ENCODE measurements at places on chromosomes 4 and X.

GRCh38 chr4:1192493-1193205 lies 20.3 kb upstream of the SPON2 start:
- DNase-seq = no peak

DNA sequence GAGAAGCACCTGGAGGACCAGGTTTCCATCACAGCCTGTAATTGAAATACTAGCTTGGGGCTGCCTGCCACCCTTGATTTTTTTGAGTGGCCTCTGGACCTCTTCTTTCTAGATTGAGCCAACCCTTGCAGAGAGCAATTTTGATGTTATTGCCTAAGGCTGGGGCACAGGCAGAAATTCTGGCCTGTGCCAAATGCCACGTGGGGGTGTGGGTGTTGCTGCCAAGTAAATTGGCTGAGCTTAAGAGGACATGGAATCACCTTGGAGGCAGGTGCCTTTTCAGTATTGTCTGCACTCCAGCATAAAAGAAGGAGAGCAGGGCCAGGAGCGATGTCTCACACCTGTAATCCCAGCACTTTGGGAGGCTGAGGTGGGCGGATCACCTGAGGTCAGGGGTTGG lies 286.1 kb upstream of the PRPS2 start:
- DNase-seq = no peak

GRCh38 chrX:122091571-122091970 lies 1044.2 kb downstream of the GLUD2 start:
- no peak for DNase-seq

DNA sequence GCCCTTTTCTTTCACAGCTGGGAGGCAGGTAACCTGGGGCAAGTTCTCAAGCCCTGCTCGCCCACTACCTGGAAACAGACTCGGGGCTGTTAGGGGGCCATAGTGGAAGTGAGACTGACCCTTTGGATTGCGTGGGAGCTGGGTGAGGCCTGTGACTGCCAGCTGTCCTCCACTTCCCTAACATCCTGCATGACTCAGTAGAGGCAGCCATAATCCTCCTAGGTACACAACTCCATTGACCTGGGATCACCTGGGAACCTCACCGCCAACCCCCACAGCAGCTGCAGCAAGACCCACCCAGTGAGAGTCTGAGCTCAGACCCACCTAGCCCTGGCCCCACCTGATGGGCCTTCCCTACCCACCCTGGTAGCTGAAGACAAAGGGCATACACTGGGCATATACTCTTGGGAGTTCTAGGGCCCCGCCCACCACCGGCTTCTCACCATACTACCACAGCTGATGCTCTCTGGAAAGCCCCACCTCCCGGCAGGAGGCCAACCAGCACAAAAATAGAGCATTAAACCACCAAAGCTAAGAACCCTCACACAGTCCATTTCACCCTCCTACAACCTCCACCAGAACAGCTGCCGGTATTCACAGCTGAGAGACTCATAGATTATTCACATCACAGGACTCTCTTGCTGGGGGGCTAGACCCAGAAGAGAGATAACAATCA lies 61.1 kb upstream of the DCTD start:
- no peak for DNase-seq

GRCh38 chrX:4268676-4269075 lies 555.2 kb upstream of the PRKX start:
- DNase-seq = no peak

DNA sequence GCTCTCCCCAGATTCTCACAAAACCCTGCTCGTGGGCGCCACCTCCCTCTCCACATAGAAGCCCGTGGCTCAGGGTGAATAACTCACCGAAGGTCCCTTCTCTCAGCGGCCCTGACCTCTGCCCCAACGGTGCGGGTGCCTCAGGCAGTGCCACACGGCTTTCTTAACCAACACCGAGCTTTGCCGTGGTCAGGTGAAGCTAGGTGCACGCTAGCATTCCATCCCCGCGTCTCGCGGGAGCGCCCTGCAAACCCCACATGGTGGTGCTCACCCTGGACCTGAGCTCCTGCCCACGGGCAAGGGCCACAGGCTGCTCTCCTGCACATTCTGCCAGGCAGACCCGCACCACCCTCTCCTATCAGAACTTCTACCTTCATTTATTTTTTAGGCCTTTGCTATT lies 18.4 kb downstream of the LRPAP1 start:
- no peak for DNase-seq

DNA sequence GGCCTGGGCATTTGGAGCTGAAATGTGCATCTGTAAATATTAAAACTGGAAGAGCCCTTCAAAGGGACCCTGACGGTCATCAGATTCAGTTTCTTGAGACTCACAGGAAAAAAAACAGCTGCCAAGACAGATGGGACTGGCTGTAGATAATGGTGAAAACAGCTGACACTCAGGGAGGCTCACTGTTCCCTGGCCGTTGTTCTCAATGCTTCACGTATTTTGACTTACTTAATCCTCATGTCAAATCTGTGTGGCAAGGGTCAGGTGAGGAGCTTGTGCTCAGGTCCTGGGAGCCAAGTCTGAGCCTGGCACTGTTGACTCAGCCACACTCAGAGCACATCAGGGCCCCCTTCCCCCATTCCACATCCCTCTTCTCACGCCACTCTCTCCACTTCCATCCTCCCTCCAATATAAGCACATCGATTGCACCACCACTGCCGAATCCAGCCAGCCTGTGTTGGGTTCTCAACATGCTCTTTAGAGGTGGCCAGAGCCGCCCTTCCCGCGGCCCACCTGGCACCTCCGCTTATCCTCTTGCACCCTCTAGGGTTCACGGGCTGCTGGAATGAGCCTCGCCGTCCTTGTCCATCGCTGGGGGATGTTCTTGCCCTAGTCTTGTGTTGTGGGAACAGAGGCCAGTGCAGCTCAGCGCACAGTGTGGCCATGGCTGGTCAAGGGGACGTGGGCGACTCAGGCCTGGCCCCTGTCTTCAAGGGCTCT lies 40.1 kb downstream of the EVC start:
- no peak for DNase-seq

DNA sequence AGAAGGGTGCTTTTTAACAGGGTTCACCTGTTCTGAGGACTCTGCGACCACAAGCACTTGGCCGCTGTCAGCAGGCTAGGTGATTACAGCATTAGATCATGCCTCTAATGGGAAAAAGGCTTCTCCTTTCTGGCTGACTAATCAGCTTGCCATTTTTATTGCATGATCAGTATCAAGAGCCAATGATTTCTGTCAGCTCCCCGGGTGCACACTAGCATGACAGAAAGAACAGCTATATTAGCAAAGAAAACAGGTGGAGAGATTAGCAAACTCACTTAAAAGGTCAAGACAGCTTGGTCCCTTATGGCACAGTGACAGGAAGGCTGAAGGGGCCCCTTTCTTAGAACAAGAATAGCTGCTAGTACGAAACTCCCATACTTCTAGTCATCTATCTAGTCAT lies 170.0 kb downstream of the SMIM20 start:
- no peak for DNase-seq

DNA sequence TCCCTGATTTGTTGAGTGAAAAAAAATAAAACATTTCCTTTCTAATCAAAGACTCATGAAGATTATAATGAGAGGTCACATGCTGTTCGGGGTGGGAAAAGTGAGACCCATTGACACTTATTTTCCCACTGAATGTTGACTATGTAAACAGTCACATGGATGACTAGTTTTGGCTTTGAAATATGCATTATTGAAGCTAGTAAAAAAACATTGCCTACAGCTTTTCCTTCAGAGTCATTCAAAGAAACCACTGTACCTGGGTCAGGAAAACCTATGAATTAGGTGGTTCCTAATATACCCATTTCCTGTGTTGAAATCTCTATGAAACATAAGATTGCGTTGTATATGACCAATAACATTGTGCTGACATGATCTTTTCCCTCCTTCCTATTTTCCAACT lies 251.2 kb downstream of the CFAP299 start:
- DNase-seq = no peak

- DNase-seq = no peak
These were observed 113.6 kb upstream of the CBLL2 start for GRCh38 chrX:22159071-22159470.

- no peak for DNase-seq
These were observed 136.7 kb upstream of the PCDH18 start for GRCh38 chr4:137668885-137669545.

- no peak for DNase-seq
These were observed 327.8 kb downstream of the ADGRL3 start for GRCh38 chr4:61527888-61528287.

DNA sequence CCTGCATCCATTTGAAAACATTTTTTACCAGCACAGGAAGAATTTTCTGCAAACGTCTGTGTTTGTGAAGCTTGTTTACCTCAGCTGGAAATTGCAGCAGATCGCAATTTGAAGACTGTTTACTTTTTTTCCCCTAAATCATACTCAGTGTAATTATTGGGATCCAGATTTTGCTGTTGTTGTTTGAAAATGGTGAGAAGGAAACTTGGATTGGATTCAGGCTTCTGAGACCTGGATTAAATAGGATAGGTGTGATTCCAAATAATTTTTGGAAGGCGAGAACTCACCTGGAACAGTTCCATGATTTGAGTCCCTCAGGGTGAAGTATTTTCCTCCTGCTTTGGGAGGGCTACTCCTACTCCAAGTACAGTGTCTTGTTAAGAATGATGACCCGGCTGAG lies 279.8 kb downstream of the STIM2 start:
- DNase-seq = no peak

DNA sequence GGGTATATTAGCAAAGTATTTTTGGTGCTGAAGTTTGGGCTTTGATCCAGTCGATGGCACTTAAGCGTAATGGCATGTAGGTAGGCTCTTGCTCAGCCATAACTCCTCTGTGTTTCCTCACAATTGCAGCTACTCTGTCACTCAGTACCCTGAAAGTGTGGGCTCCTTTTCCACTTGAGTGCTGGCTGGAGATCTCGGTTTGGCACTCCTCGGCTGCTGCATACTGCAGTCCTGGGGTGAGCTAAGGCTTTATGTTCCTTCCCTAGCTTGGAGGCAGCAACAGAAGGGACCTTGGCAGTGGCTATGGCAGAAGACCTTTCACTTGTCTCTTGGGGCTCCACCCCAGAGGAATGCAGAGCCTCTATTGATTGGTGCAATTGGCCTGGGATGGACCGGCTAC lies 106.7 kb upstream of the GRXCR1 start:
- DNase-seq = no peak

GRCh38 chr4:146833530-146833929 lies 112.1 kb downstream of the TTC29 start:
- no peak for DNase-seq

- peak; percentile 14 for DNase-seq
These were observed 54.0 kb downstream of the MAML3 start for GRCh38 chr4:140099983-140100382.

- no peak for DNase-seq
These were observed 19.0 kb downstream of the FAM47E start for GRCh38 chr4:76270244-76271175.

All from caudate nucleus (tissue), 63 donors.